ENCODE measurements at places on chromosomes 11 and 22.

DNA sequence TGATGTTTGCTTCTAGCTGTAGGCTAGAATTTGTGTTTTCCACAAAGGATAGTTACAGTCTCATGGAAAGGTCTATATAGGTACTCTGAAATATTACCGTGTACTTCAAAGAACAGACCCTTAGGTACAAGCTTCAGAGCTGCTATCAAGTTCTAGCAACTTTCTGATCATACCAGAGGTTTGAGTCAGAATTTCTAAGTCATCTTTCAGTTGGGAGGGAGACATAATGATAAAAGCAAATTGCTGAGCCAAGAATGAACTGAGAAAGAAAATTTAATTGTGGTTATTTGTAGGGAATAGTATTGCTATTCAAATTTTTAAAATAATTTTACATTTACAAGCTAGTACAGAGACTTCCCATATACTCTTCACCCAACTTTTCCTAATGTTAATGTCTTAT, 19.9 kb upstream of the ME3 start:
- H3K27ac ChIP-seq: no peak overlapping the region
- no peaks in the 10 kb centered on the region for H3K27me3 ChIP-seq
- no peak overlapping the region for H3K4me3 ChIP-seq
- DNase-seq: no peak
- no peaks in the 10 kb centered on the region for H3K36me3 ChIP-seq

- H3K36me3 ChIP-seq: no peaks in the 10 kb centered on the region
- no peak overlapping the region for H3K27ac ChIP-seq
- peaks cover 17% of the 10 kb centered on the region for H3K4me1 ChIP-seq
- H3K4me3 ChIP-seq: no peak overlapping the region
- peaks cover 14% of the 10 kb centered on the region for H3K27me3 ChIP-seq
Observed at GRCh38 chr22:49934891-49935557, 16.6 kb downstream of the CRELD2 start.

DNA sequence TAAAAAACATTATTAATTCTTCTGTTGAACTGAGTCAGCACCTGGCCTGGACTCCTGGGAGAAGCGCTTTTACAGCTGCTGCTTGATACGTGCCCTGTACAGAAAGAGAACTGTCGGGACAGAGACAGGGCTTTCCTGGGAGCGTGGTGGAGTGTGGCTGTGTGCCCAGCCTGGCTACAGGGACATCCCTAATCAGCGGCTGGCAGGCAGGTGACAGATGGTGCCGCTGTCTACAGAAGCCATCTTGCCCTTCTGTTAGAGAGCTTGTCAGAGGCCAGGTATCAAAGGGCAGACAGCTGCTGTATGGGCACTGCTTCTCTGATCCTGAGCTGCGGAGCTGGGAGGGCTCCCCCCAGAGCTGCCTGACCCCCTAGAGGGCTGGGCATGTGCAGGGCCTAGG, 361.8 kb downstream of the TENM4 start:
- peaks cover 5% of the 10 kb centered on the region for H3K4me1 ChIP-seq
- no peak overlapping the region for H3K27ac ChIP-seq
- H3K4me3 ChIP-seq: no peak overlapping the region
- H3K27me3 ChIP-seq: no peaks in the 10 kb centered on the region
- no peaks in the 10 kb centered on the region for H3K36me3 ChIP-seq

DNA sequence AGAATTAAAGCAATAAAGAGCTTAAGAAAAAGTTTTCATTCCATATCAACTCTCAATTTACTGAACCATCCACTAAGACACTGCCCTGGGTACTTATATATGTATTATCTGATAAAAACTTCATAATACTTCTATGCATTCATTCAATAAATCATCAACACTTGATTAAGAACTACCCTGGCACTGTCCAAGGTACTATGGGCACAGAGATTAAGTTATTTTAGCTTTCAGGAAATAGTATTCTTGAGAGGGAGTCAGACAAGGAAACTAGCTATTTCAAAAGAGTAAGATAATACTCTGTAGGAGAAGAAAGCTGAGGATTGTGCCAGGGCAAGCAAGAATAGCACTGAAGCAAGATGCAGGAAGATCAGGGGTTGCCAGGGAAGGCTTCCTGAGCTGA, 640.8 kb downstream of the FAM181B start:
- no peaks in the 10 kb centered on the region for H3K27me3 ChIP-seq
- no peaks in the 10 kb centered on the region for H3K36me3 ChIP-seq
- DNase-seq: no peak
- no peak overlapping the region for H3K4me3 ChIP-seq
- H3K4me1 ChIP-seq: no peaks in the 10 kb centered on the region

DNA sequence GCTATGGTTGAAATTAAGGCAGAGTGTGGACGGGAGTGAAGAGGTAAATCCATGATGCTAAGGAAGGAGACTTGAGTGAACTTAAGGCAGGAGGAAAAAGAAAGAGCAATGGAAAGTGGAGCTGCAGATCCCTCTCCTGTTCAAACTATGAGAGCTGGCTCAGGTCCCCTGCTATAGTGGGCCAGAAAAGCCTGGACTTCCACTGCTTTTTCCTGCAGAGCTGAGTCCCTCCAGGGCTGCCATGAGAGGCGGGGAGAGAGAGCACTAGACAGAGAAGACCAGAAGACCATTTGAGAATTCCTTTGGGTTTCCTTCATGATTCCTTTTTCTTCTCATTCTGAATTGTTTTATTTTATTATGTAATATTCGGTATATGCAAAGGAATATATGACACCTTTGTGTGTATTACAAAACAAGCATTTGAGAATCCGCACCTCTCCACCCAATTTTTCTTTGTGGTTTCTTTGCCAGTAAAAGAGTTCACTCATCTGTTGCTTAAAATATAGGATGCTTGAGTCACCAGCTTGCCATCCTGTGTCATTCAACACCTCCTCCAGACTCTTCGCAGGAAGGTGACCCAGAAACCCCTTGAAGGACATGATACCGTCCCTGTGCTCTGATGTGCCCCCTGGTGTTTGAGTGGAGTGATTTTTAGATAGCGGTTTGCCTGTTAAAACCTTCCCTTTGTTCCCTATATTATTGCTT, 24.4 kb downstream of the SREBF2 start:
- no peaks in the 10 kb centered on the region for H3K4me1 ChIP-seq
- H3K27ac ChIP-seq: peak overlapping the region; percentile 56
- H3K4me3 ChIP-seq: no peak overlapping the region
- H3K36me3 ChIP-seq: peaks cover 77% of the 10 kb centered on the region

- H3K36me3 ChIP-seq: no peaks in the 10 kb centered on the region
- peak overlapping the region; percentile 20 for H3K4me3 ChIP-seq
- no peak overlapping the region for H3K27ac ChIP-seq
- no peak for DNase-seq
- no peaks in the 10 kb centered on the region for H3K27me3 ChIP-seq
Observed at GRCh38 chr22:37710675-37711074, 13.8 kb downstream of the TRIOBP start.

GRCh38 chr11:122293296-122294023, 177.4 kb upstream of the BLID start:
- no peaks in the 10 kb centered on the region for H3K27me3 ChIP-seq
- H3K4me1 ChIP-seq: no peaks in the 10 kb centered on the region
- no peaks in the 10 kb centered on the region for H3K36me3 ChIP-seq

All from neuronal stem cell (in vitro differentiated cells).